ENCODE measurements at places on chromosomes 11 and 22.

DNA sequence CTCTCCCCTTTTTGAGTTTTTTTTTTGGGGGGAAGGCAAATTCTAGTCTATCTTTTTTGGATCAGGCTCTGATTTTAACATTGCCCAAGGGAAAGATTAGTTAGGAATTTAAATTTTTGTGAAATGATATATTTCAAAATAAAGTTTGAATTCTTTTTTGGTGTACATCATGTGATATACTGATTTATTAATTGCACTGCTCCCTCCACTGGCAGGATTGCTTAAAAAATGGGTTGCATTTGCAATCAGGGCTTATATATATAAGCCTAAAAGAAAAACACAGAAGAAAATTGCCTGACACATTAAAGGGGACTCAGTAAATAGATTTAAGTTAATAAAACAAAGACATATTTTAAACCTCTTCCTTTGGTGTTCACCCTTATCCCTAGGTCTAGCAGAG lies 1.2 kb downstream of the DYNC2H1 start:
- DNase-seq: no peak

- no peak for DNase-seq
Observed at GRCh38 chr11:22151649-22152197, 41.2 kb upstream of the ANO5 start.

- DNase-seq: no peak
Observed at GRCh38 chr11:81548123-81548522, 1185.5 kb downstream of the FAM181B start.

DNA sequence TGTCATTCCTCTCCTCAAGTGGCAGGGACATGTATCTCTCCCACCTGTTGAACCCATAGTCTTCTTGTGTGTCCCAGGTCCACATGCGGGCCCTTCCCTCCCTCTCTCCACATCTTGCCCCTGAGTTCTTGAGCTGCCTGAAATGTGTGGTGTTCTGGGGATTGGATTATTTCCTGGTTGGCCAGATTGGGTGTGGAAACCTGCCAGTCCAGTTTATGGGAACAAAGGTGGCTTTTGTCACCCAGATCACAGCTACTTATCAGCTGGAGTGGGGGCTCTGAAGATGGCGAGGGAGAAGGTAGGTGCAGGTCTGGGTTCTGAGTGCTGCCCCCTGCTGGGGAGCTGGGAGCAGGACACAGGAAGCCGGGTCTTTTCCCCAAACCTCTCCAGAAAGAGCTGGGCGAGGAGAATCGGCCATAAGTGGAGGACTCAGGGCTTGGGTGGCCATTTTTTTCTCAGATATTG lies 14.2 kb downstream of the DTX4 start:
- no peak for DNase-seq
